ENCODE measurements at places on chromosomes 7 and 10. TPM values are rescaled to one million over a fixed set of nuclear protein-coding genes. Genes with fewer than 3 reads are reported as not detected.

Gene WDR11
- total RNA-seq = 17.1 TPM

Gene PLPP4
- total RNA-seq = not detected

Gene EVX1
- total RNA-seq = not detected

Gene ADAM22
- total RNA-seq = 1.7 TPM

Gene APBB1IP
- total RNA-seq = 2.0 TPM

Gene ERVW-1
- 0.27 TPM for total RNA-seq

Gene AP4M1
- total RNA-seq = 10.3 TPM

Gene PKD2L1
- not detected for total RNA-seq

Gene RPEL1
- not detected for total RNA-seq

Gene SMKR1
- total RNA-seq = not detected

Gene TMEM270
- total RNA-seq = not detected

Gene OR6V1
- not detected for total RNA-seq

Gene RADIL
- total RNA-seq = 2.9 TPM

Gene PDE1C
- total RNA-seq = 306 TPM
